ENCODE measurements at places on chromosomes 12 and 14.
A peak's percentile ranks its signal among the peaks of the same experiment; 100 is the strongest.

DNA sequence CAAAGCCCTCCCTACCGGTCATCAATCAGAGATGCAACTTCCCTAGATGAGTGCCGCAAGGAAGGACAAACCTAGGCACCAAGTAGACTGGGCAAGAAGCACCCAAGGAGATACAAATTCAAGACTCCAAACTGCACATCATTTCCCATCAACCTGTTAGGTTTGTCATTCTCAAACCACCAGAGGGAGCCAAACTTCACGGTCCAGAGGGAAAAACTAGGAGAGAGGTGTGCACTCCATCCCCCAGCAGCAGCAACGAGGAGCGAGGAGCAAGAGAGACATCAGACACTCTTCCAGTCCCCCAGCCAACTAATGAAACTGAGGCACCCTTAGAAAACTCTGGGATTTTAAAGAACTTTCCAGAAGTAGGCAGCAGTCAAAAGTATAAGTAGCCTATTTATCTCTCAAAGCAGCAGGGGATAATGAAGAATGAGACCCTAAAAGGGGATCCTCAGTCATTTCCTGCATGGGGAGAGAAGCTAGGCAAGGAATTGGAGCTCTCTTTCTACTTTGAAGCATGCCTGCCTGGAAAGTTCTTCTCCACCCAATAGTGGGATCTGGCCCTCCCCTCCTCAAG, 37.0 kb upstream of the NT5DC3 start:
- DNase-seq = peak; percentile 20

- DNase-seq = no peak
Observed at GRCh38 chr12:119819322-119819721, 57.8 kb downstream of the CIT start.

GRCh38 chr12:54038284-54038870, 5.5 kb downstream of the HOXC5 start:
- DNase-seq = no peak

DNA sequence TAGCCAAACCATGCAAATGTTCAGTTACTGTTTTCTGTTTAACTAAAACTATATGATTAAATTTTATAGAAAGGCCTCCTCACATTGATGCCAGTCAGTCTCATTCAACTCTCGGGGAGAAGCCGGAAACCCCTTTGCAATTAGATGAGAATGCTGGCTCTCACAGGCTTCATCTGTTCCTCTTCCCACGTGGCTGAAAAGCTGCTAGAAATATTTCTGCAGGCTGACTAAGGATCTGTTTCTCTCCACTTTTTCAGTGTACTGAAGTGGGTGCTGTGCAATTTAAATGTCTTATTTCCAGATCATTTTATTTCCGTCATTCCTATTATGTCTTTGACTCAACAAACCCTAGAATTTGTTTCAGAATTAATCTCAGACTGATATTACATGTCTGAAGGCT, 17.4 kb upstream of the KCNH3 start:
- no peak for DNase-seq

- DNase-seq = no peak
Observed at GRCh38 chr14:58078068-58078467, 73.9 kb downstream of the ARMH4 start.

GRCh38 chr12:122841544-122842321, 6.5 kb downstream of the HIP1R start:
- DNase-seq = no peak

- DNase-seq = no peak
Observed at GRCh38 chr14:45810152-45810872, 557.3 kb upstream of the MIS18BP1 start.

GRCh38 chr12:123388951-123389559, 5.1 kb downstream of the KMT5A start:
- no peak for DNase-seq

DNA sequence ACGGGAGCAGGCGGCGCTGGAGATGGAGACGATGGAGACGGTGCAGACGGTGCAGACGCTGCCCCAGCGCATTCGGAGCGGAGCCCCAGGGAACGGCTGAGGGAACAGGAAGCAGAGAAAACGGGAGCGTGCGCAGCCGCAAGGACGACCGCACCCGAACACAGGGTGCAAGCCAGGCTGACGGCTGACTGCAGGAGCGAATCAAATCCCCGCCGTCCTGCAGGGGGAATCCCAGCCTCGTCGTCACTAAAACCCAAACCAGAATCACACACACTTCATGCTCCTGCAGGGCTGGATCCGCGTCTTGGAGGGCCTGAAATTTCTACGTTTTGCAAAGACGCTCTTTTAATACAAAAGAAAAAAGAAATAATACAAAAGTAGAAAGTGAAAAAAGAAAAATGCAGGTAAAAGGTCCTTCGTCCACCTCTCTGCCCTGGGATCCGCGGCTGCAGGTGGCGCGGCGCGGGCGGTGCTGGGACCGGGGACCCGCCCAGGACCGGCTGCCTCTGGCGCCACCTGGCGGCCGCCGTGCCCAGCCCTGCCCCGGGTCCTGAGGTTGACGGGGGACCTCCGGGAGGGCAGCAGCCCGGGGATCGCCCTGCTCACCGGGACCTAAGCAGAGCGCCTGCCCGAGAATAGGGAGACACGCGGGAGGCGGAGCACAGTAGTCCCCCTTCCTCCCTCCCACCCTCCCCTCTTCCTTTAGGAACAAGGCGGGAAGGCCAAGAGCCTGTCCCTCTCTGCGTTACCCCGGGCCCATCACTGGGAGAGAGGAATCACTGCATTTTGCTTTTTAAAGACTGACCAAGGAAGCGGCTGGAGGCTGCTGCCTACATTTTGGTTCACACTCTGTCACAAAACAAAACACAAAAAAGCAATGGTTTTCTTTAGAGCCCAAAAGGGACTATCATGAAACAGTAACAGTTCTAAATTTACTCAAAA, 20.1 kb downstream of the STX2 start:
- DNase-seq = no peak

DNA sequence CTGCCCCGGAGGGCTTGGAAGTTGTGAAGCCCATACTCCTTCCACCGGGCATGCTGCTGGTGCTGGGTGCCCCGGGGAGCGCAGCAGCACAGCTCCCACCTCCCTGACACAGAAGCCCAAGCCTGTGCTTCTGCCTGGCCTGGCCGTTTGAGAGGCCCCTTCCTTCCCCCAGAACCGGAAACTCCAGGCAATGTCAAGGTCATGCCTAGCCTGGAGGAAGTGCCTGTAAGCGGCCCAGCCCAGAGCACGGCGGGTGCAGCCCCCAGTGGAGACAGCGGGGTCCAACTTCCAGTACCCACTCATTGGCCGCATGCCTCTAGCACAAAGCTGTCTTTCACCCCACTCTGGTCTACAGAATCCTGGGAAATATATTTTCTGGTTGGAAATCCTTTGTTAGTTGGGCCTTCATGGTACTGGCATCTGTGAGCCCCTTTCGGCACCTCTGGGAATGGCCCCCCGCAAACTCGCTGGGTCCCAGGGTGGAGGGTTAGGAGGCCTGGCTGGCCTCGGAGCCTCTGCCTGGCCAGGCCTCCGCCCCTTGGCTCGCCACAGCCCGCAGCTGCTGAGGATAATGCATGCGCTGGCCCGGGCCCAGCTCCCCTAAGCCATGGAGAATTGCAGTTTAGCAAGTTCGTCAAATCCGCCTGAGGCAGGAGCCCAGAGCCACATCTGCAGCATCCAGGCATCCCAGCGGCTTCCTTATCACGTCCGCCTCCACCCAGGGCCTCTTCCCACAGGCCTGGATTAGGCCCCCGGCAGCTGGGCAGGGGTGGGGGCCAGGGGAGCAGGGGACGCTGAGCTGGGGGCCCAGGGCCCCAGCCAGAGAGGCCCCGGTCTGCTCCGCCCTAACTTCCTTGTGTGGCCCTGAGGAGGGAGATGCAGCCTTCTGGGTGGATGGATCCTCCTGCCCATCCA, 48.9 kb upstream of the DLK1 start:
- no peak for DNase-seq

DNA sequence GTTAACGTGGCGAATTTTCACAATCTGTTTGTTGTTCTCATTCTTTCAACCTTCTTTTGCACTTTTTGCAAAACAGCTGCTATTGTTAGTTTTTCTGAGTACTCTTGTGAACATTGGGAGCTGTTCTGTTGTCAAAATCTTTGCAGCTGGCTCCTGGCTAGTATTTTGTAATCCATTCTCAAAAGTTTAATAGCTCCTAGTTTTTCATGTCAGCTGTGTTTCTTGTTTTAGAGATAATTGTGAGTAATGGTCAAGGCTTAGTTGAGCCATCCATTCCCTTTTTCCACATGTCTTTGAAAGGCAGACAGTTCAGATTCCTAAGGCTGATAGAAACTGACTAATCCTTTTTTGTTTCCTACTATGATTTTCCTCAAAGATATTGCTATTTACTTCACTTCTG, 39.1 kb upstream of the CRADD start:
- no peak for DNase-seq

- DNase-seq = peak; percentile 94
Observed at GRCh38 chr12:53180220-53180930, at the start of the genes CSAD and ZNF740. TSS of gene CSAD (minus strand) at chr12:53180925. CDS start at chr12:53173470, 7,455 bp downstream. TSS of gene ZNF740 (plus strand) at chr12:53180722. CDS start at chr12:53181984, 1,262 bp downstream.

- peak; percentile 38 for DNase-seq
Observed at GRCh38 chr12:55681142-55682077, 26.3 kb downstream of the ITGA7 start.

DNA sequence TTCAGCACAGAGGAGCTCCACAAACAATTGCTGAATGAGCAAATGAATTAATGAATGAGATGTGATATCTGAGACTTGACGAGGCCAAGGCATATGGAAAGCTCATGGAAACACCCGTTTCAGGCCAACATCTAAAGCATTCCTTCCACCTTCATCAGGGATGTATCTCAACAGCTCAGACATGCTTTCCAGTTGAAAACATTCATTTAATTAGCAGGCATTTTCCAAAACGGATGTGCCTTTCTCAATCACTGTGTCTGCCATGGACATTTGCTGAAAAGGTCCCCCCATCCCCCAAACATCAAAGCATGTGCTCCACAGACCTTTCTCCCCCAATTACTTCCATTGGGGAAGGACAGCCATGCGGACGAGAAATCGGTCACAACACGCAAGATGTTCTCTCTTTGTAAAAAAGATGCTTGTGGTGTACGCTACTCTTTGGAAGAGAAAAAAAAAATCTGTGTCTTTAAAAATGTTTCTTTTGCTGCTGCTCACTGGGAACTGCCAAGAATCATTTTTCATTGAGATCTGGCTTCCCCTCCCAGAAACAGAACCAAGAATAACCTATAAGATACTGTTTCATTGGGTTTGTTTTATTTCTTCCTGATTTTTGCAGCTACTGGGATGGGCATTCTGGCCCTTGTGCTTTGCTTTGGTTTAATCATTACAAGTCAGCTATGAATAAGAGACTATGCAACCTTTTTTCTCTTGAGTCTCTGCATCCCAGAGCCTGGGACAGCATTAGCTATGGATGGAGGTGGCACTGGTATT, 528.2 kb downstream of the MED13L start:
- no peak for DNase-seq

DNA sequence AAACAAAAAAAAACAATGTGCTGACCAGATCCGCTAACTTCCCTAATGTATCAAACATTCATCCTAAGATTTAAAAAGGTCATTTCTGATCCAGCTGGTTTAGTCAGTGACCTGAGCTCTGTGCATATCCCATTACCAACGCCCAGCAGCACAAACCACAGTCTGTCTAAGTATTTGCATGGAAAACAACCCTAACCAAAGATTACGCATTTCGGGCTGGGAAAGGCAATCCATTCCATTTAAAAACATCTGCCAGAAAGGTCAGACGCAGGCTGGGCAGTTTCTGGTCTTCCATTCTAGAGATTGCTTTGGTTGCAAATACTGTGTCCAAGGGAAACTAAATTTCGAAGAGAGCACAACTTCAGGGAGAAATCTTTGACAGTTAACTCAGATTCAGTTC, 234.9 kb downstream of the FLRT2 start:
- no peak for DNase-seq

DNA sequence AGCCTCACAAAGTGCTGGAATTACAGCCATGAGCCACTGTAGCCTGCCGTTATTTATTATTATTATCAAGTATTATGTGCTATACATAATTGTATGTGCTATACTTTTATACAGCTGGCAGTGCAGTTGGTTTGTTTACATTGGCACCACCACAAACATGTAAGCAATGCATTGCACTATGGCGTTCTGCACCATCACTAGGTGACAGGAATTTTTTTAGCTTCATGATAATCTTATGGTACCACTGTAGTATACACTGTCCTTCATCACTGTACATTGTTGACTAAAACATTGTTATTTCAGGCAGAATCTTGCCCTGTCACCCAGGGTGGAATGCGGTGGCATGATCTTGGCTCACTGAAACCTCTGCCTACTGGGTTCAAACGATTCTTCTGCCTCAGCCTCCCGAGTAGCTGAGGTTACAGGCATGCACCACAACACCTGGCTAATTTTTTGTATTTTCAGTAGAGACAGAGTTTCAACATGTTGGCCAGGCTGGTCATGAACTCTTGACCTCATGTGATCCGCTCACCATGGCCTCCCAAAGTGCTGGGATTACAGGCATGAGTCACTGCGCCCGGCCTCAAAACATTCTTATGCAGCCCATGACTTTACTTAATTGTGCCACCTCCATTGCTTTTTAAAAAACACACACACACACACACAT, 17.1 kb downstream of the MRPL42 start:
- no peak for DNase-seq

DNA sequence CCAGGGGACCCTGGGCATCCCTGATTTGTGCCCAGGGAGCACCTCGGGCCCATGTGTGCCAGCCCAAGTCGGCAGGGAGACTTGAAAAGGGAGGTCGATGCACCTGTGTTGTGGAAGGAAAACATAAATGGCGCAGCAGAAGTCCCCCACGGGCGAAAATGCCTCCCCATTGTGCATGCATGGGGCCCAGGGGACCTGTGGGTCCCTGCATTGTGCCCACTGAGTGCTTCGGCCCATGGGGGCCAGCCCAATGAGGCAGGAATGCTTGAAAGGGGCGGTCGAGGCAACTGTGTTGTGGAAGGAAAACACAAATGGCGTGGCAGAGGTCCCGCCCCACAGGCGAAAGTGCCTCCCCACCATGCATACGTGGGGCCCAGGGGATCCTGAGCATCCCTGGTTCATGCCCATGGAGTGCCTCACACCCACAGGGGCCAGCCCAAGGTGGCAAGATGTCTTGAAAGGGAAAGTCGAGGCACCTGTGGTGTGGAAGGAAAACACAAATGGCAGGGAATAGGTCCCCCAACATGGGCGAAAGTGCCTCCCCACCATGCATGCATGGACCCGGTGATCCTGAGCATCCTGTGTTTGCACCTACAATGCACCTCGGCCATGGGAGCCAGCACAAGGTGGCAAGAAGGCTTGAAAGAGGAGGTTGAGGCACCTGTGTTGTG, 368.0 kb downstream of the ALG10 start:
- DNase-seq = no peak

GRCh38 chr12:9736936-9737705, 4.2 kb upstream of the CLECL1 start:
- no peak for DNase-seq

DNA sequence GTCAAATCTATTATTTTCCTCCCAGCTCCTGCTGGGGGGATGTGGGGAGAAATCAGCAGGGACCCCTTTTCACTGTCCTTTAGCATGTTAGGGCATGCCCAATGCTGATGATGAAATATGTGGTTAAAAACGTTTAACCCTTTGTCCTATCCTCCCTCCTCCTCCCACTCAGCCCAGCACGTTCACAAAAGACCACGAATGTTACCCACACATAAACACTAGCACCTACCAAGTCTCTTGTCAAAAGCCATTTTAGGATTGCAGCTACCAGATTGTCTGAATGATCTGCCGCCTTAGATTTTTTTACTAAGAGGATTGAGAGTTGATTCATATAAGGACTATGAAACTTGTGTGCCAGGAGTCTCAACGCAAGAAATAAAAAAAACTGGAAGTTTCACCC, 70.4 kb downstream of the TBK1 start:
- no peak for DNase-seq

GRCh38 chr14:90627478-90627877, 188.8 kb downstream of the TTC7B start:
- no peak for DNase-seq

- DNase-seq = no peak
Observed at GRCh38 chr12:9064815-9065606, 50.7 kb downstream of the A2M start.
